ENCODE measurements at places on chromosomes 7 and 10. TPM values are rescaled to one million over a fixed set of nuclear protein-coding genes. Genes with fewer than 3 reads are reported as not detected.

Gene PAPSS2
- 46.0 TPM for polyA plus RNA-seq

Gene RINT1
- polyA plus RNA-seq, result 21.0 TPM

DNA sequence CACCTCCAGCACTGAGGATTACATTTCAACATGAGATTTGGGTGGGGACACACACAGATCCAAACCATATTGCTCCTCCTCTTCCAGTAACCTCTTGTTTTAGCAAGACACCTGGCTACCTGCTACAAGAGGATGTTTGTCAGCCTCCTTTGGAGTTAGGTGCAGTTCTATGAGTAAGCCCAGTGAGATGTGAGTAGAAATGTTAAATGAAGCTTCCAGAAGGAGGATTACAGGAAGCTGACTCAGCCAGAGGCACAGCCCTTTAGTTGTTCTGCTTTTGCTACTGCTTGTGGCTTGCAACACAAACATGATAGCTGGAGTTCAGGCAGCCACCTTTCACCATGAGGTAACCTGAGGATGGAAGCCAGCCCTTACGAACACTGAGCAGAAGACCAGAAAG is 382.7 kb upstream of the RNF32 start:
- H3K27ac ChIP-seq, result no peak overlapping the region
- H3K4me3 ChIP-seq, result no peak overlapping the region
- H3K27me3 ChIP-seq, result no peaks in the 10 kb centered on the region
- H3K4me1 ChIP-seq, result no peaks in the 10 kb centered on the region
- H3K36me3 ChIP-seq, result no peaks in the 10 kb centered on the region

- no peak for DNase-seq
- no peaks in the 10 kb centered on the region for H3K27me3 ChIP-seq
- peaks cover 22% of the 10 kb centered on the region for H3K4me1 ChIP-seq
- no peaks in the 10 kb centered on the region for H3K36me3 ChIP-seq
- H3K27ac ChIP-seq, result peak overlapping the region; percentile 69
Observed at GRCh38 chr10:12349629-12350166, 351 bp downstream of the CAMK1D start.

- no peak overlapping the region for H3K4me3 ChIP-seq
- H3K27me3 ChIP-seq, result no peaks in the 10 kb centered on the region
- peaks cover 67% of the 10 kb centered on the region for H3K36me3 ChIP-seq
- H3K4me1 ChIP-seq, result no peaks in the 10 kb centered on the region
- no peak for DNase-seq
- no peak overlapping the region for H3K27ac ChIP-seq
Observed at GRCh38 chr7:107924841-107925504, 34.0 kb downstream of the DLD start.

DNA sequence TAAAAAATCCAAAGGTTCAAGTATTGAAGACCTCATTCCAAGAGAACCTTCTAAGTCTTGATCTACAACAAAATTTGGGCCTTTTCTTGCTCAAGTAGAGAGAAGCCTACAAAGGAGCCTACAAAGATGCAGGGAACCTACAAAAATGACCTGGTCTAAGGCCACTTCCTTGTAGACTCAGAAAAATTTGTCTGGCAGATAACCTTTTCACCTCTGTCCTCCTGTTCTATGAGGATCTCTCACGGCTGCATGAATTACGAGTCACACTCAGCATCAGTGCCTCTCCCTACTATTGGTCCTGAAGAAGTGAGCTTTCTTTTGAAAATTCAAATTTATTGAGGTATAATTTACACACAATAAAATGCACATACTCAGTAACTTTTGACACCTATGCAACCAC is 29.3 kb downstream of the CCNJ start:
- H3K27me3 ChIP-seq, result no peaks in the 10 kb centered on the region
- no peak overlapping the region for H3K27ac ChIP-seq
- H3K4me3 ChIP-seq, result no peak overlapping the region
- DNase-seq, result no peak
- H3K4me1 ChIP-seq, result no peaks in the 10 kb centered on the region

DNA sequence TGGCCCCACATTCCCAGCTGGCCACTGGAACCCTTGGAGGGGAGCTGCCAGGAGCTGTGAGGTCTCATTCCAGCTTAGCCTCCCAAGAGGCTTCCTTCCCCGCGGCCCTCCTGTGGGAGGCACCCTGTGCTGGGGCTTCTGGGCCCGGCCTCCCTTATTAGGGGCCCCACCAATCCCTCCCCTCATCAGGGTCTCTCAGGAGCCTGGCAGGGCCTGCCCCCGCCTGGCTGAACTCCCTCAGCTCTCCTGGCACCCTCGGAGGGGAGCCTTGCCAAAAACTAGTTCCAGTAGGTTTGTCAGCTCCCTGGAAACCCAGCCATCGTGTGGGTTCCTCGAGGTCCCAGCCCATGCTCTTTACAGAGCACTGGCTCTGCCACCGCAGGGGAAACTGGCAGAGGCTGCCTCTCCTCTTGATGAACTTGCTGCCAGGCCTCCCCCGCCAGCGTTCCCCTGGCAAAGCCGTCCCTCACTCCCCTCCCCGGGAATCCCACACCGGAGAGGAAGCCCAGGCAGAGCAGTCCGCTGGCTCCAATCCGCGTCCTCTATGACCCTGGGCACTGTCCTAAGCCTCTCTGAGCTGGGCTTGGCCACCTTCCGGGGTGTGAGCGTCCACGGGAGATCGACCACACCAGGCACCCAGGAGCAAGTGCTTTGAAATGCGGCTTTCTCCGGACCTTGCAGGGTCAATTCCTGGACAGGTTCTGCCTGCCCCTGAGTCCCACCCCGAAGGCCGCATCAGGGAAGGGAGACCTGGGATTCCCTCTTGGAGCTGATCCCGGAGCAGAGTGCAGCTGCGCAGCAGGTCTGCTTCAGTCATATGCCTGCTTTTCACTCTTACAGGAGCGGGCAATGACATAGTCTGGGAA is 139.8 kb downstream of the ARHGAP22 start:
- H3K27me3 ChIP-seq, result peaks cover 17% of the 10 kb centered on the region
- H3K4me3 ChIP-seq, result no peak overlapping the region
- no peak overlapping the region for H3K27ac ChIP-seq
- no peak for DNase-seq
- peaks cover 28% of the 10 kb centered on the region for H3K4me1 ChIP-seq

GRCh38 chr10:128516180-128516579 is 390.0 kb upstream of the MKI67 start:
- no peak overlapping the region for H3K27ac ChIP-seq
- H3K4me3 ChIP-seq, result no peak overlapping the region
- peaks cover 4% of the 10 kb centered on the region for H3K27me3 ChIP-seq
- H3K36me3 ChIP-seq, result no peaks in the 10 kb centered on the region
- no peak for DNase-seq

DNA sequence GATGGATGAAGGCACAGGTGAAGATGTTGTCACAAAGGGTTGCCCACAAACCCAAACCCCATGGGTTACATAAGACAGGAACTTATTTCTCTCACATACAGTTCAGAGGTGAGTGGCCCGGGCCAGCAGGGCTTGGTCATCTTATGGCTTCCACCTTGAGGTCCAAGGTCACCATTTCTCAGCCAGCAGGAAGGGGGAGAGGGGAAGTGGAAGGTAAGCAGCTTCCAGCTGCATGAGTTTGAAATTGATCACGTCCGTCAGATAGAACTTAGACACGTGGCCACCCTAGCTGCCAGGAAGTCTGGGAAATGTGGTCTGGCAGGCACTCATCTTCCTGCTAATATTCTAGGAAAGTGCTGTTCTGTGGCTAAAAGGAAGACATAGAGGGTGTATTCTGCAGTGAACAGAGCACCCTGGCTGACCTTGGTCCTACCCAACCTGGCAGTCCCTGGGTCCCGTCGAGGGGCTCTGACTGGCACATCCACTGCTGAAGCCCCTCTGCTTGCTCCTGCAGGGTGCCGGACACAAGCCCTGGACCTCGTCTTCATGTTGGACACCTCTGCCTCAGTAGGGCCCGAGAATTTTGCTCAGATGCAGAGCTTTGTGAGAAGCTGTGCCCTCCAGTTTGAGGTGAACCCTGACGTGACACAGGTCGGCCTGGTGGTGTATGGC is 49.5 kb downstream of the VWA2 start:
- H3K4me1 ChIP-seq, result no peaks in the 10 kb centered on the region
- DNase-seq, result no peak
- no peak overlapping the region for H3K4me3 ChIP-seq
- no peaks in the 10 kb centered on the region for H3K27me3 ChIP-seq
- H3K36me3 ChIP-seq, result peaks cover 6% of the 10 kb centered on the region
- H3K27ac ChIP-seq, result no peak overlapping the region

DNA sequence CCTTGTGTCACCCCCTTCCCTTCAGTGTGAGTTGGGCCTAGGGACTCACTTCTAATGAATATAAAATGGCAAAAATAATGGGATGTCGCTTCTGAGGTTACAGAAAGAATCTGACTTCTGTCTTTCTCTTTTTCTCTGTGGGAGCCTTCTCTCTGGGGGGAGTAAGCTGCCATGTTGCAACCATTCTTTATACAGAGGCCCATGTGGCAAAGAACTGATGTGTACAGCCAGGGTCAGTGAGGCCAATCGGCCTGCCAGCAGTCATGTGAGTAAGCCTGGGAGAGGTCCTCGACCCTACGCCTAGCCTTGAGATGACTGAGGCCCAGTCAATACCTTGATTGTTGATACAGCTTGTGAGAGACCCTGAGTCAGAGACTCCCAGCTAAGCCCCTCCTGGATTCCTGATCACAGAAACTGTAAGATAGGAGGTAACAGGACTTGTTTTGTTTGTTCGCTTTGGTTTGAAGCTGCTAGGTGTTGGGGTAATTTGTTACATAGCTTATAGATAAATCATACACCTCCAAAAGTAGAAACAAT is 1.7 kb downstream of the TCAF1 start:
- no peaks in the 10 kb centered on the region for H3K36me3 ChIP-seq
- H3K4me3 ChIP-seq, result peak overlapping the region; percentile 79
- DNase-seq, result peak; percentile 65

- no peaks in the 10 kb centered on the region for H3K27me3 ChIP-seq
- H3K36me3 ChIP-seq, result peaks cover 2% of the 10 kb centered on the region
- H3K4me1 ChIP-seq, result no peaks in the 10 kb centered on the region
- no peak for DNase-seq
- H3K4me3 ChIP-seq, result no peak overlapping the region
Observed at GRCh38 chr10:21889477-21890275, 113.9 kb downstream of the DNAJC1 start.

DNA sequence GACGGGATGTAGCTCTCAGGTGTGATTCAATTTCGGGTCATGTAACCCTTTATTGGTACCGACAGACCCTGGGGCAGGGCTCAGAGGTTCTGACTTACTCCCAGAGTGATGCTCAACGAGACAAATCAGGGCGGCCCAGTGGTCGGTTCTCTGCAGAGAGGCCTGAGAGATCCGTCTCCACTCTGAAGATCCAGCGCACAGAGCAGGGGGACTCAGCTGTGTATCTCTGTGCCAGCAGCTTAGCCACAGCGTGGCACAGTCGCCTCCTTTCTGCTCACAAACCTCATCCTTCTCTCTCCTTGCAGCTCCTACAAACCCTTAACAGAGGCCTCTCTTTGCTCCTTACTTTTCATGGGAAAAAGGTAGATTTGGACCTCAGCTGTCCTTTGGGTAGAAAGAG is 197.5 kb upstream of the PRSS58 start:
- no peaks in the 10 kb centered on the region for H3K36me3 ChIP-seq
- DNase-seq, result no peak
- H3K4me3 ChIP-seq, result no peak overlapping the region
- H3K27ac ChIP-seq, result no peak overlapping the region
- H3K27me3 ChIP-seq, result peaks cover 13% of the 10 kb centered on the region
- H3K4me1 ChIP-seq, result no peaks in the 10 kb centered on the region

GRCh38 chr10:80829562-80829961 is 291.9 kb downstream of the SH2D4B start:
- no peak overlapping the region for H3K4me3 ChIP-seq
- no peaks in the 10 kb centered on the region for H3K4me1 ChIP-seq
- H3K27ac ChIP-seq, result no peak overlapping the region
- H3K27me3 ChIP-seq, result no peaks in the 10 kb centered on the region
- DNase-seq, result no peak

- H3K27me3 ChIP-seq, result no peaks in the 10 kb centered on the region
- peaks cover 10% of the 10 kb centered on the region for H3K4me1 ChIP-seq
- DNase-seq, result no peak
- H3K4me3 ChIP-seq, result no peak overlapping the region
- no peaks in the 10 kb centered on the region for H3K36me3 ChIP-seq
Observed at GRCh38 chr7:50431316-50431715, 18.8 kb downstream of the FIGNL1 start.

DNA sequence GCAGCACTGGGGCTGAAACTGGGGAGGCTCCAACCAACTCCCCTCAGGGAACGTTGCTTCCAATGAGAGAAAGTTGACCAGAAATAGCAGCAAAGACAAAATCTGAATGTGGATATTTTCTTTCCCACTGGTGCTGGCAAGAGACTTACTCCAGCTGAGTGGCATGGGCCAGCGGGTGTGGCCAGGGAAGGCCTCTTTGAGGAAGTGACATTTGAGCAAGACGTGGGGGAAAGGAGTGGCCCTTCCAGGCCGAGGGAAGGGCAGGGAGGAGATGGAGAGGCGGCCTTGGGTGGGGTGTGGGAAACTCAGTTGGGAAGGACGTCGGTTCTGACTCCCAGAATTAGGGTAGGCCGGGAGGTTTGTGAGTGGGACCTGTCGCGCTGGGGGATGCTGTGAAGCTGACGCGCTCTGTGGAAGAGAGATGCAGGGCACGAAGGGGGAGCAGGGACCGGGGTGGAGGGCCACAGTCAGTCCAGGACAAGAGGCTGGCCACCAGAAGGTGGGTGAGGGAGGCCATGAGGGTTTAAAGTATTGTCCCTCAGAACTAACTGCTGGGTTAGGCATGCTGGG is 96.7 kb upstream of the IKZF1 start:
- no peaks in the 10 kb centered on the region for H3K36me3 ChIP-seq
- H3K4me1 ChIP-seq, result no peaks in the 10 kb centered on the region
- no peak for DNase-seq
- no peak overlapping the region for H3K4me3 ChIP-seq

GRCh38 chr10:133258818-133259601 is 17.7 kb downstream of the ADAM8 start:
- H3K4me1 ChIP-seq, result peaks cover 24% of the 10 kb centered on the region
- H3K36me3 ChIP-seq, result no peaks in the 10 kb centered on the region
- DNase-seq, result no peak
- peaks cover 3% of the 10 kb centered on the region for H3K27me3 ChIP-seq
- no peak overlapping the region for H3K27ac ChIP-seq

GRCh38 chr10:117936566-117936965 is 110.2 kb downstream of the RAB11FIP2 start:
- no peak for DNase-seq
- H3K4me1 ChIP-seq, result no peaks in the 10 kb centered on the region
- H3K27me3 ChIP-seq, result no peaks in the 10 kb centered on the region
- no peak overlapping the region for H3K4me3 ChIP-seq
